ENCODE measurements at places on chromosomes 7 and 10.

DNA sequence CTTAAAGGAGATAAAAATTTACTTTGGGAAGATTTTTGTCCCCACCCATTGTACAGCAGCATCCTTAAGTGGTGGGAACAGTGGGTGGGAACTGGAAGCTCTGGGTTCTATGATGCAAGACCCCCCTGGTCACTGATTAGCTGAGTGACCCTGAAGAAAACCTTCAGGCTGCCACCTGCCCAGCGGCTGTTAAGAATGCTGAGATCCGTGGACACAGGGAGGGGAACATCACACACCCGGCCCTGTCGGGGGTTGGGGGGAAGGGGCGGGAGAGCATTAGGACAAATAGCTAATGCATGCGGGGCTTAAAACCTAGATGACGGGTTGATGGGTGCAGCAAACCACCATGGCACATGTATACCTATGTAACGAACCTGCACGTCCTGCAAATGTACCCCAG lies 14.5 kb downstream of the CARD11 start:
- no peak for DNase-seq

DNA sequence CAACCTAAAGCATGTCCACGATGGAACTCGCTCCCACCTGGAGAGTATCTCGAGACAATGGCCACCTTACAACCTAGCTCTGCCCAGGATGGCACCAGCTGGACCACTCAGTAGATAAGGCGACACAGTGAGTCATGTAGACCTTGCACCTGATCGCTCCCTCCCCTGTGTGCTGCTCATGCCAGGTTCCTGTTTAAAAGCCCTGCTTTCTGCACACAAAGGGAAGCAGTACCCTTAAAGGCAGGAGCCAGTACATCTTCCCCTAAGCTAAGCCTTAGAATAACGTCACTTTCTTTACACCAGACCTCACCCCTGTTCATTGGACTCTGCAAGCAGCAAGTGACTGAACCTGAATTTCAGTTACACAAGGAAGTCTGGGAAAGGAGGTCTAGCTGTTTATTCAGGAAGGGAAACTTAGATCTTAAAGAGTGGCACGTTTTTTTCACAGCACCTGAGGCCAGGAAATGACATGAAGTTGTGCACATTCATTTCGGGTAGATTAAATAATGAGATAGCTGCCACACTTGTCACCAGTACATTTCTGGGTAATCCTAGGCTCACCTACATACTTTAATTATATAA lies 117.9 kb downstream of the MTPAP start:
- DNase-seq, result no peak

DNA sequence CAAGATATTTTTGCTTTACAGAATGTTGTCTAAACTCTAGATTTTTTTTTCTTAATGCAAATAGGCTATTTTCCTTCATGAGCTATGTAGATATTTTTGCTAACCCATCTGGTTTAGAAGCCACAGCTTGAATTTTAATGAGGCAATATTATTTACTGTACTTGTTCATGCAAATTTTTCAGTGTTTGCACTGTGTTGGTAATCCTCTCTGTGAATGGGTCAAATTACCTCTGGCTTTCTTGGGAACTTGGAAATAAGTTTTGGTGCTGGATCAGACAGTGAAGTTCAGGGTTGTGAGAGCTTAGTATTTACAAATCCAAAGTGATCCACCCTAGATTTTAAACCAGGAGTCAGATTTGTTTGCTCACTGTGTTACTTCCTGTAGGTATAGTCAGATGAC lies 686.9 kb downstream of the NXPH1 start:
- DNase-seq, result no peak

DNA sequence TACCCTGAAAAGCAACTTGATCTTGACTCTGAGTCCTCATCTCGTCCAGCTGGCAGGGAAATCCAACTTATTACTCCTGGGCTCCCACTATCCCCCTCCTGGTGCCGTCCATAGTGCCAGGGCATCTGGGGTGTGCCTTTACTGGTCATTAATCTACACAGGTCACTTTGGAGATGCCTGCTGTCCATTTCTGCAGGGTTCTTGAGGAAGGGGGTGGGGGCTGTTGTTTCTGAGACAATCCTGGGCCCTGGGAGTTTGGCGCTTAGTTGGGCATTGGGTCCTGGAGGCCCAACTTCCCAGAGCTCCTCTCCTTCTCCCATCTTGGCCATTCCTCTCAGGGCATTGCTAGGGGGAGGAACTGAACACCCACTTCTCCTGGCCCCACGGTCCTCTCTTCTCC lies 6.0 kb upstream of the TACR2 start:
- DNase-seq, result no peak

DNA sequence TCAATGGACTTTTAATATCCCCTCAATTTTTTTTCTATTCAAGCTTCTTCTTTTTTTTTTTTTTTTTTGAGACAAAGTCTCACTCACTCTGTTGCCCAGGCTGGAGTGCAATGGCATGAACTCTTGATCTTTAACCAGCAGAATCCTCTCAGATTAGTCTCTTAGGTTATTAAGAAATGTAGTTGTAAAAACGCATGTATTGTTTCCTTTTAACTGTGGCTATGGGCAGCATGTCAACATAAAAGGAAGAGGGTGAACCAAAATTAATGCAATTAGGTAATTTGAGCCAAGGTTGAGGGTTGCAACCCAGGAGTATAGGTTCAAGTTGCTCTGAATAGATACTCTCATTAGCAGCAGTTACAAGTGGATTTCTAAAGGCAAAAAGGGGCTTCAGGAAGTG lies 4.3 kb upstream of the GSTO1 start:
- DNase-seq, result no peak

DNA sequence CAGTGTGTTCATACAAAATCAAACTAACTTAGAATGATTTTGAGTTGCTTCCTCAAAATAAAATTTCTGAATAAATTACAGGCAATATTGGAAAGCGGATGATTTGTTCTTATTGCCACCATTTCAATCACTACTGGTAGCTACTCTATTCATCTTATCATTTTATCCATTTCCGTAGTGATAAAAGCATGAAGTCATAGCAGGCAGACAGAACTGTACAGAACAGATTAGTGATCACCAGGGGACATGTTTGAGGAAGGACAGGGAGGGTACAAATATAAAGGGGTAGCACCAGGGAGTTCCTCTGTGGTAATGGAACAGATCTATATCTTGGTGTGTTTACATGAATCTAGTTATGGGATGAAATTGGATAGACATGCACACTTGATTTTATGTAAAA lies 138.5 kb downstream of the WNT2 start:
- no peak for DNase-seq

DNA sequence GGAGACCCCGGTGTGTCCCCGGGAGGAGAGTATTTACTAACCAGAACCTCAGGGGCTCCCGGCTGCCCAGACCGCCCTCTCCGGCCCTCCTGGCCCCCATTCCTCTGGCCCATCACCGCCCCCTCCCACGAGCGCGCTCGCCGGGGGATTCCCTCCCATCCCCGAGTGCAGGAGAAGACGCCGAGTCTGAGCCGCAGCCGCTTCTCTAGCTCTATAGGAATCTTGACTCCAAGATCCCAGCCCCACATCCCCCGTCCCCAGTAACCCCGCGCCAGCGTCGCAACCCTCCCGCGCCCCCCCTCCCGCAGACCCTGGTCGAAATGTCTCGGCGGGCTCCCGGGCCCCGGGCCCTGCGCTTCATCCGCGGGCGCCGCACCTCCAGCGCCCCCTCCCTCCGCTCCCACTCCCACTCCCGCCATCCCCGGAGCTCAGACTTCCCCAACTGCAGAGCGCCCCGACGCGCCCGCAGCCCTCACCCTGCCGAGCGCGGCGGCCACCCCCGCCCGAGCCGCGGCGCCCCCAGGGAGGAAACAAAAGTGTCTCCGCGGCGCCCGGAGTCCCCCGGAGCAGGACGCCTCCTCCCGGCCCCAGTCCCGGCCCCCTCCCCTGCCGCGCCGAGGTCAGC lies 541 bp downstream of the ELMO1 start:
- no peak for DNase-seq

- no peak for DNase-seq
Observed at GRCh38 chr7:27462575-27463270, 200.0 kb downstream of the HIBADH start.

- DNase-seq, result no peak
Observed at GRCh38 chr10:36171953-36172940, 530.2 kb upstream of the FZD8 start.

DNA sequence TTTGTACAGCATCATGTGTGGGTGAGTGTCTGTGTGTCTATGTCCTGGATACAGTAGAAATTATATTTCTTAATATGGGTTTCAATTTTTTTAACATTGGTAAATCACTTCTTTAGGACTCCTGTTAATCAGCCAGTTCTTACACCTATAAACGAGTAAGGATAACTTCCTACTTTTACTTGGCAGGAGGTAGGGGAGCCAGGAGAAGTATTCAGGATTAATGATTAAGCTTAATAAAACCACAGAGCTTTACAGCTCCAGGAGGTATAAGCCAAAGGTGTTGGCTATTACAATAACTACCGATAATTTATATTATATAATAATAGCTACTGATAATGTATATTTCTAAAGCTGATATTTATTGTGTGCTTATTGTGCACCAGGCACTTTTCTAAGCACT lies 1.7 kb upstream of the FAM3C start:
- no peak for DNase-seq

DNA sequence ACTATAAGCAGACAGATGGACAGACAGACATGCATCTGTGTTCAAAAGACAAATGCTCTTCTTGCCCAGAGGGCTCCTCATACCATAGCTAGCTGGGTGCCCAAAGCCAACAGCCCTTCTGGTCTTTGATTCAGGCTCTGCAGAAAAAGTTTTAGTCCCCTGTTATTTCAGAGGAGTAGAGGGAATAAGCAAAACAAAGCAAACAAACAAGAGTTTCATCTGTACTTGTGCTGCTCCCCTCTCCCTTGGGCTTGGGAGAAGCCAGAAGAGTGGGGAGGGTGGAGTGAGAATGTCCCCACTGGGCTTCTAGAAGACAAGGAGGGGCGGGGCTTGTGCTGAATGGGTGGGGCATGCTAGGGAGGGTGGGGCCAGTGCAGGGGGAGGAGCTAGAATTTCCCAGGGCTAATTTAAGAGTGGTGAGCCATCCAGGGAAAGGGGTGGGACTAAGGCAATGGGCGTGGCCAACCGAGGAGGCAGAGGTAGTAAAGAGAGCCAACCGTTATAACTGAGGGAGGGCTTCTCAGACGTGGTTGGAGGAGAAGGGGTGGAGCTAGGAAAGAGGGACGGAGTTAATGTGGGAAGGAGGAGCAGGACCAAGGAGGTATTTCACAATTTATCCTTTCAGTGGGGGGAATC lies 101.2 kb upstream of the MGMT start:
- DNase-seq, result no peak

DNA sequence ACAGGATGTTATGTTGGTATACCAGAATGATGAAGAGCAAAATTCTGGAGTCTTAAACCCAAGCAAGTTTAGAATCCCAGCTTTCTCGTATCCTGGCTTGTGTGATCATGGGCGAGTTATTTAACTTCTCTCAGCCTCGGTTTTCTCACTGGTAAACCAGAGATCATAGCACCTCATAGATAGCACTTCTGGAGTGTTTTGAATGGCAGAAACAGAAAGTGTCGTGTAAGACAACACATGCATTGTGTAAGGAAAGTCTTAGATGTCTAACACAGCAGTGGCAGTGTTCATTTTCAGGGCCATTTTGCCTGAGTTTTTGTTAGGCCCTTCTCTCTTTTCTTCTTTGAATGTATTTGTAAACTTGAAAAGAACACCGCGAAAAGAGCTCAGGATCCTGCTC lies 465.1 kb downstream of the AUTS2 start:
- DNase-seq, result no peak

- no peak for DNase-seq
Observed at GRCh38 chr10:60781661-60782060, 3.4 kb downstream of the CDK1 start.

All from activated CD8-positive, alpha-beta memory T cell treated with anti-CD3 and anti-CD28 coated beads for 1 hour (primary cell).